ENCODE measurements at places on chromosomes 6 and 20. TPM values are rescaled to one million over a fixed set of nuclear protein-coding genes. Genes with fewer than 3 reads are reported as not detected.
A peak's percentile ranks its signal among the peaks of the same experiment; 100 is the strongest.

The SLC26A8 gene
- total RNA-seq: not detected

GRCh38 chr6:6883011-6883410, 224.8 kb upstream of the RREB1 start:
- no peak for DNase-seq

DNA sequence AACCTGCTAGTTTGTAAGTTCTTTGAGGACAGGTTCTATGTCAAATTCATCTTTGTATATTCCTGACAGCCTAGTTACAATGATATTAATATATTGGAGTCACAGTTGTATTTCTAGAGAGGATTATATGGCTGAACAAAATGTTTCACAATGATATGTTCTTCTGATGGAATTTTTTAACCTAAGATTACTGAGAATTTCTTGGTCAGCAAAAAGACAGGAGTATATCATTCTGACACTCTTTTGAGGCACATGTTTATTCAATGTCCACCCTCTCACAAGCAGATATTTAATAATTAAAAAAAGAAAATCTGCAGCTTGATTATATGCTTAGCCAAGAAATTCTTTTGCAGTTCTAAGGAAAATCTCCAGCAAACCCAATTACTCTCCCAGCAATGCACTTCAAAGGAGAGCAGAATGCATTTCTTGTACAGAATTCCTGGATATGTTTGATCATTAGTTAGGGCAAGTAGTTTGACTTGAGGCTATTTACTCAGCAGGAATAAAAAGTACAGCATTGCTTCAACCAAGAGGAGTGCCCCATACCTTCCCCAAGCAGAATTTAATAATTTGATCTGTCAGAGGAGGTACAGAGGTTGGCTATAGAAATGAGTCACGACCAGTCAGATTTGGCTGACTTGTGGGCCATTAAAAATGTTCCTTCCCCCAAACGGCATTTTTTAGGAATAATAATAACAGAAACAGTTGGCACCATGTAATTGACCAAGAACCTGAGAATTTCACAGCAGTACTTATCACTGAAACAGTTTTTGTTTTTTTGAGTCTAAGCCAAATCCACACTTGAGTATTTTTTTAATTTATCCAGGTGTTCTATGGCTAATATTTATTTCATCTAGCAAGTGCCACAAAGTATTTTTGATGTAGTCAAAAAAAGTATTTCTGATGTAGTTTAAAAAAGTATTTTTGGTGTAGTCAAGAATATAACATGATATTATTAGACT, 508.1 kb upstream of the FLRT3 start:
- DNase-seq: no peak

DNA sequence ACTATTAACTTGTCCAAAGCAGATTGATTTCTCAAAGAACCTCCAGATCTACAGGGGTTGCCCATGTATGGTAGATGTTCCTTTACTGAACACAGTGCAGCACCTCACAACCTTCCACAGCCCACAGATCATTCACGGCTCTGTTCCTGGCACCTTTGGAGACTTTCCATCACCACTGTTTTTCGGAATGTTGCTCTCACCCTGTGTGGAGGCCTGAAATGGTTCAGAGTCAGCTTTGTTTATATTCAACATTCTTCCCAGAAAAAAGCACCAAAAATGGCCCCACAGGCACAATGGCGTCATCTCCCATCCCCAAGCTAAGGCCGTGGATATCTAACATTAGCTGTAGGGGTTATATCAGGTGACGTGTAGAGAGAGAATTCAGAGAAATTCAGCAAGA, 74.7 kb downstream of the DHX35 start:
- peak; percentile 73 for DNase-seq

The TRIM15 gene
- total RNA-seq: 0.28 TPM

GRCh38 chr6:164401871-164402270, 907.5 kb downstream of the C6orf118 start:
- no peak for DNase-seq

- DNase-seq: no peak
Measured at GRCh38 chr6:167667204-167668018, 159.3 kb upstream of the AFDN start.

- DNase-seq: no peak
Measured at GRCh38 chr6:12339808-12340487, 49.8 kb downstream of the EDN1 start.

- DNase-seq: no peak
Measured at GRCh38 chr6:149951096-149951495, 9.3 kb downstream of the ULBP2 start.

- DNase-seq: no peak
Measured at GRCh38 chr20:33664762-33665144, 2.0 kb upstream of the ACTL10 start.

- no peak for DNase-seq
Measured at GRCh38 chr6:48069280-48069679, 41.7 kb downstream of the PTCHD4 start.

DNA sequence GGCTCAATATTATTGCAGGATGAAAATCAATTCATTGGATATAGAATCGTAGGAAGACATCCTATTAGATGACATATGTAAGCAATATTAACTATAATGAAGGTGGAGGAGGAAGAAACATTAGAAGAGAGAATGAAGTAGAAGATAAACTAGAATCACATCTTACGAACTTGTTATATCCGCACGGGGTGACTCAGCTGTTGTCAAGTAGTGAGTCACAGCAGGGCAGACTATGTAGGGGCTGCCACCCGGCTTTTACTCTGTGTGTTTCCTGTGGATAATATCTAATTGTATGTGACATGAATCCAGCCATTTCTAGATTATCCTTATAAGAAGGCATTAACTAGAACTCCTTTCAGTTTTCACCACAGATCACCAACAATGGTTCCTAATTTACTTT, 520.2 kb downstream of the DOK5 start:
- DNase-seq: no peak

- no peak for DNase-seq
Measured at GRCh38 chr6:108174371-108175175, 8.8 kb downstream of the NR2E1 start.

The SLC22A23 gene
- 9.6 TPM for total RNA-seq

- no peak for DNase-seq
Measured at GRCh38 chr6:71482742-71483141, 194.1 kb downstream of the OGFRL1 start.

The LY6G6F gene
- not detected for total RNA-seq

DNA sequence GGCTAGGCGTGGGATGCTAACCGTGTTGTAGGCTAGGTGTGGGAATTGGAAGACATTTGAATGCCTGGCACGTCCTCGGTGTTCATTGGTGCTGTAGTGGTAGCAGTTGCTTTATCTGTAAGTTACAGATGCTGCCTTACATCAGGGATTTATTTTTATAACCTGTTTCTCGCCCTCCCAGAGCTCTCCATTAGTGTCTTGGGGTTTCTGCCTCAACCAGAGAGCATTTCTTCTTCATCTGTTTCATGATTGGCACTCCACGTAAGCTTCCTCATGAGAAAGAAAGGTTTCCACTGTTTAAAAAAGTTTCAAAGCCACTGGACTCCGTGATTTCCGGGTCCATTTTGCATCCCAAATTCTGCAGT, 9.0 kb downstream of the IGF2R start:
- DNase-seq: peak; percentile 11

The SIGLEC1 gene
- 17.1 TPM for total RNA-seq

The PPDPF gene
- total RNA-seq: 121 TPM

DNA sequence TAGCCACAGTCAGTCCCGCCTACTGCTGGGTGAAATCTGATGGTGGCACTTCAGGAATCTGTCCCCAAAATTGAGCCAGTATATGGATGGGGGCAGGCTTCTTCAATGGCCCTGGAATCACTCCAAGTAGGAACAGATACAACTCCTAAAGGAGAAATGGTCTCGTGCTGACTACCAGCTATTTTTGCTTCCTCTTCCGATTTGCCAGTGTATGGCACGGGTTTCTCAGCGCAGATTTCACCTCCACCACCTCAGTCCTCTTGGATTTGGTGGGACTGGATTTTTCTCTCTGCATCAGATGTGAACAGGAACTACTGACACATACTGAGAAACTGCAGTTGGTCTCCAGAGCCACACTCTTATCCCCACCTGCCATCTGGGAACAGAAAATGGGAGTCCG, 27.2 kb downstream of the PNPLA1 start:
- DNase-seq: no peak

- DNase-seq: no peak
Measured at GRCh38 chr6:150696190-150696589, 96.5 kb downstream of the PLEKHG1 start.

The MCHR2 gene
- 0.36 TPM for total RNA-seq

- no peak for DNase-seq
Measured at GRCh38 chr6:112626468-112627082, 279.4 kb downstream of the RFPL4B start.

DNA sequence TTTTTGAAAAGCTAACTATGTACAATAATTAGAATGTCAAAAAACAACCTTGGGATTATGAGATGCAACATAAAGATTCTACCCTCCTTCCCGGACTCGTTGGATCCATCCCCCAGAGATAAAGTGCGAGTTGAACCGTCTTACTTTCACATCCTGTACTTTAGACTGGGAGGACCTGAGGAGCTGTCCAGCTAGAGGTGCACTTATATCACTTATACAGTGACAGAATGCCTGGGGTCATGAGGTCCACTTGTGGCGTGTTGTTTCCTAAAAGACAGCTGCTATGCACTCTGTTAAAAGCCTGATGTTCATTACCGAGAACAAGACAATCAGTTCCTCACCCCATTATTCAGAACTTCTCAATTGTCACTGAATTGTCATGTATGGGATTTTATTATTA, 2.1 kb downstream of the CDS2 start:
- no peak for DNase-seq

The MROH8 gene
- total RNA-seq: 1.8 TPM

DNA sequence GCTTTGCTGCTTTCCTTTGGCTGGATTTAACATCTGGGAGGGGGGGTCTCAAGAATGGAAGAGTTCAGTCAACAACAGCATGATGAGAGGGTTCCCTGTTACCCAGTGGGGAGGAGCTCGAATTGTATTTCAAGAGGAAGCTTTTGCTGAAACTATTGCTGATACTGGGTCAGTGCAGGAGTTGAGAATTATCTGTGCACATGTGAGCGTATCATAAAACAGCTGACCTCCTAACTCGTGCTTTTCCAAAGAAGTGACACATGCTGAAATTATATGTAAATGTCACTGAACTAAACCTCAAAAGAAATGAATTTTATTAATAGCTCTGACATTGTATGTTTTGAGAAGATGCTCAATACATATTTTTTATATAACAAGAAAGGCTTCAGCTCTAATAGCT, 96.3 kb downstream of the PHF3 start:
- no peak for DNase-seq

The PTGIS gene
- total RNA-seq: 97.6 TPM

DNA sequence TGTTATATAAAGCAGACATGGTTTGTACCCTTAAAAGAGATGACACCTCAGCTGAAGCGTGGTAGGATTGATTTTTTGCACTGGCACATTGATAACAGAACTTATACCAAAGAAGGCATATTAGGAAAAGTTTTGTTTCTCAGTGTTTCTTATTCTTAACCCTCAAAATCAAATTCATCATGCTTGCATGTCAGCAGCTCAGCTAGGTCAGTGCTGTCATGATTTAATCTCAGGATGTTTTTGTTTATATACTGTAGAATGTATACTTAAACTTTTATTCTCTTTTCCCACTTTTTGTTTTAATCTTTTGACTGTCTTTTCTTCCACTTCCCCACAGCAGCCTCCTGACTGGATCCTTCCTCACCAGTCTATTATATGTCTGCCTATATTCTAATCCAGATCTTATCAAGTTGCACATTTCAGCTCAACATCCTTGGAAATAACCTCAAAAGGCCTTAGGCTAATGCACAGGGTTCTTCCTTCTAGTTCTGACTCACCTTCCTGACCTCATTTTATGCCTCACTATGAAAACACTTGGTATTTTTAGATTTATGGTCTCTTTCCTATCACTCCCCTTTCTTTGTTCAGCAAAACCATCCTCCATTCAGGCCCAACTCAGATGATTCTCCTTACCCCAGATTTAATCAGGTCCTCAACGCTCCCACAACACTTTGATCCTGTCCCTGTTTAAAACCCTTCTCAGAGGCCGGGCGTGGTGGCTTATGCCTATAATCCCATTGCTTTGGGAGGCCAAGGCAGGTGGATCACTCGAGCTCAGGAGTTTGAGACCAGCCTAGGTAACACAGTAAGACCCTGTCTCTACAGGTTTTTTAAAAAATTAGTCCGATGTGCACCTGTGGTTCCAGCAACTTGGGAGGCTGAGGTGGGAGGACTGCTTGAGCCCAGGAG, 7.2 kb downstream of the HEBP2 start:
- DNase-seq: no peak

DNA sequence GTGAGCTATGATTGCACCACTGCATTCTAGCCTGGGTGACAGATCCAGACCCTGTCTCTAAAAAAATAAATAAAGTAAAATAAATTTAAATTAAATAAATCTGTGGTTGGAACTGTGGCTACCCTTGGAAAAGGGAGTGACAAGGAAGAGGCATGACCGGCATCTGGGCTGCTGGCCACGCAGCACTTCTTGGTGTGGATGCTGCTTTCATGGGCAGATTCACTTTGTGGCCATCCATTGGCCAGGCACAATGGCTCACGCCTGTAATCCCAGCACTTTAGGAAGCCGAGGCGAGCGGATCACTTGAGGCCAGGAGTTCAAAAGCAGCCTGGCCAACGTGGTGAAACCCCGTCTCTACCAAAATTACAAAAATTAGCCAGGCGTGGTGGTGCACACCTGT, 16.1 kb downstream of the EBF4 start:
- no peak for DNase-seq

- no peak for DNase-seq
Measured at GRCh38 chr6:81002126-81002525, 750.4 kb downstream of the TENT5A start.

The SOX18 gene
- total RNA-seq: 2.9 TPM

DNA sequence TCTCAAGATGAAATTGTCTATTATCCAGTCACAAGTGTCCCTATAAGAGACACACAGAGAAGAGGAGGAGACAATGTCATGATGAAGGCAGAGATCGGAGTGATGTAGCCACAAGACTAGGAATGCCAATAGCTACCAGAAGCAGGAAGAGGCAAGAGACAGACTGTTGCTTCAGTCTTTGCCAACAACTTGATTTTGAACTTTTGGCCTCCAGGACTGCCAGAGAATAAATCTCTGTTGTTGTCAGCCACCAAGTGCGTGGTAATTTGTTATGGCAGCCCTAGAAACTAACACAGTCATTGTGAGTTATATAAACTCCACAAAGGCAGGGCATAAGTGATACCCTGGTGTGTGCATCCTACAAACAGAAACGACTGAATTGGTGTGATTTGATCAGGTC, 517.0 kb downstream of the BTBD3 start:
- DNase-seq: no peak

- DNase-seq: no peak
Measured at GRCh38 chr6:159633196-159633595, 59.8 kb downstream of the SOD2 start.

DNA sequence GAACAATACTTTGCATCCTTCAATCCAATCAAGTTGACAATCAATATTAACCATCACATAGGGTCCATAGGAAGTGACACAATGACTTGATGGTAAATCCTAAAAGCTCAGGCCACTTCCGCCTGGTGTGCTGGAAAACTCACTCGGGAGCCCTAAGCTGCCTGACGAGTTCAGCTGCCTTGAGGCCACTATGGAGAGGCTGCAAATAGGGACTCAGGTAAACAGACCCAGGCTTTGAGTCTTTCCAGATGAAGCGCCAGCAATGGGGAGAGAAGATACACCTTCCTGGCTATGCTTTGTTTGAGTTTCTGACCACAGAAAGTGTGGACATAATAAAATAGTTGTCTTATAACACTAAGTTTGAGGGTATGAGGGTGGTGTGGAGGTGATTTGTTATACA, 112.6 kb downstream of the GPR63 start:
- DNase-seq: no peak

All from sigmoid colon (tissue), 7 donors.